ENCODE measurements at places on chromosomes 3 and 15.

GRCh38 chr15:95804484-95804883 is 526.0 kb upstream of the NR2F2 start:
- DNase-seq, result no peak

GRCh38 chr15:78263351-78263781 is 996 bp upstream of the DNAJA4 start:
- no peak for DNase-seq

DNA sequence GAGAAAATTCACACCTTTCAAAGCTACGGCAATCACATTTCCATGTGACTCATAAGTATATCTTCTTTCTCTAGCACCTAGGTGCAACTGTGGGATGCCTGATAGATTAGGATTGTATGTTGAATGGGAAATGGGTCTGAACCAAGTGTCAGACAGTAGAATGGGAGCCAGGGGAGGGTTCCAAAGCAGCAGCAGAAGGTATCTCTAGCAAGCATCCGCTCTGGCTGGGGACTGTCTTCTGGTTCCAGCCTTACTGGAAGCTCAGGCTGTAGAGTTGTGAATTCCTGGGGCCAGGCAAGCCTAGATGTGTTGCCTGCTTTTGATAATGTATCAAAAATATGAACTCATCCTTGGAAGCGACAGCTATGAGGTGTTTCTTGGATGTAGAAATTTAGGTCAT is 2.1 kb upstream of the CHL1 start:
- no peak for DNase-seq

GRCh38 chr3:87969620-87970019 is 89.2 kb downstream of the CGGBP1 start:
- no peak for DNase-seq

DNA sequence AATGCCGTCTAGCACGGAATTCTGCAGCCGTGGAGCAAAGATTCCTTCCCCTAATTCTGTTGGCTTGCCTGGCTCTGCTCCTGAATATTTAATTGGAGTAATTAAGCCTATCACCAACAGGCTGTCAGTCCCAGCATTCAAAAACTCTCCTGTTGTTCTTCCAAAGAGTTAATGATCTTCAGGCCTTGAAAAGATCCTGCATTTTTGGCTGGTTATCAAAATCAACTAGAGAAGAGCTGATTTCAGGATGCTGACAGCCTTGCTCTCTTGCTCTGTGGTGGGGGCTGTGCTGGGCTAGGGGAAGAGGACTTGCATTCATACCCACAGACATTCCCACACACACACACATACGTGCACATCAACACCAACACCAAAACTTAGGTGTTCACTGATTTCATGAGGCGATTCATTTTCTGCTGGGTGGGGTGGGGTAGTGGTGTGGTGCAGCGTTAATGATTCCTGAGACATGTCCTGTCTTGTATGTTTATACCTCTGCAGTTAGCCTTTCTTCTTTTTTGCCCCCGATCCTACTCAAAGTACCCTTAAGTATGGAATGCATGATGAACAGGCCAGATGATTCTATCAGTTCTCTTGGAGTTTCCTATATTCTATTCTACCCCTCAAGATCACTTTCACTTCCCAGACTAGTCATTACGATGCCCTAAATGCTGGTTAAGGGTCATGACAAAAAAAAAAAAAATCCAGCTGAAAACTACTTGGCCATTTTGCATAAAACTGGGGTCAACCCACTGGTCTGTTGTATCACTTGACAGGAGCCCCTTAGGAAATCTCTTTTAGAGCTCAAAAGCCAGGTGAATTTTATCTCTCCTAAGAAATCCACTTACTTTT is 42.3 kb downstream of the CPN2 start:
- no peak for DNase-seq

Data from activated CD8-positive, alpha-beta memory T cell treated with anti-CD3 and anti-CD28 coated beads for 4 hours (primary cell).